Central memory CD4-positive, alpha-beta T cell (primary cell): ENCODE measurements at places on chromosomes 1 and 21.

DNA sequence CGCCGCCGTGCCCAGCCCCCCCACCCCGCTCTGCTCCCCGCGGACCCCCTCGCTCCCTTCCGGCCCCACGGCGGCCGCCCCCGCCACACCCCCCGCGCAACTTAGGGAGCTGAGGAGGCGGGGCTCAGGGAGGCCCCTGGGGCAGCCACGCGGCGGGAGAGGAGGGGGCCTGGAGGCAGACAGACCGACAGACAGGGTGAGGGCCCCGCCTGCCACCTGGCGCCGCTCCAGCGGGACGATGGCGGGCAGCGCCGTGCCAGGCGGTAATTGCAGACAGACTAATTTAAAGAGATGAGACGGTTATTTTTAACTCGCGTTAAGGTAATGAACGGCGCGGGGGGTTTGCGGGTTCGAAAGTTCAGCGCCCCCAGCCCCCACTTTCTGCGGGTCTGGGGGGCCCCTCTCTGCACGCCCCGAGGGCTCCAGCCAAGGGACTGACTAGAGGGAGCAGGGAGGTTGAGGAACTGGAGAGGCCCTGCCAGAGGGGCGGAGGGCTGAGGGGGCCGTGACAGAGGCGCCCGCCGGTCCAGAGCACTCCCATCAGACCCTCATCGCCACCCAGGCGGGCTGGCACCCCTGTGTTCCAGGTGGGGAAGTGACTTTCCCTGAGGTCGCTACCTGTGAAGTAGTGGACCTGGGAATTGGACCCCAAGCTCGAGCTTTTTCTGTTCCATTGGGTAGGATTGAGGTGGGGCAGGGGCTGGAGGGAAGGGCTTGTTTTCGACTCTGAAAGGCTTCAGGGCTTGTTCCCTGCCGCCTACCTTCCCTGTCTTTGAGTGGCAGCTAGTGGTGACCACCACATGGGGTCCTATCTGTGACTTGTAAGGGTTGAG lies 5.4 kb downstream of the FOXO6 start:
- DNase-seq = peak; percentile 48

- no peak for DNase-seq
These were observed 43.8 kb downstream of the FAAP20 start for GRCh38 chr1:2150801-2151200.

GRCh38 chr1:16067127-16067768 lies 6.2 kb downstream of the FAM131C start:
- DNase-seq = no peak

- no peak for DNase-seq
These were observed 36.0 kb downstream of the CNIH4 start for GRCh38 chr1:224392411-224393249.

GRCh38 chr1:65866439-65866838 lies 73.7 kb downstream of the PDE4B start:
- DNase-seq = no peak

DNA sequence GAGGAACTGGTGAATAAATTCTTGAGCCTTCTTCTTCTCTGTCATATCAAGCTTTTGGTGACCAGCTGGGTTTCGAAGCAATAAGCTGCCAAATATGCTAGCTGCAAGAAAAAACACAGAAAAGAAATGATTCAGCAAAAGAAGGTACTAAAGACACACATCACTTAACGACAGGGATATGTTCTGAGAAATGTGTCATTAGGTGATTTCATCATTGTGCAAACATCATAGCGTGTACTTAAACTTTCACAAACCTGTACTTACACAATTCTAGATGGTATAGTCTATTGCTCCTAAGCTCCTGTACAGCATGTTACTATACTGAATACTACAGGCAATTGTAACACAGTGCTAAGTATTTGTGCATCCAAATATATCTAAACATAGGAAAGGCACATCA lies 2.9 kb upstream of the MTF1 start:
- no peak for DNase-seq

- no peak for DNase-seq
These were observed 2.7 kb downstream of the PLXNA2 start for GRCh38 chr1:208241512-208241911.

GRCh38 chr1:108585313-108585712 lies 25.4 kb downstream of the EEIG2 start:
- DNase-seq = no peak

GRCh38 chr1:2274231-2274928 lies 46.3 kb downstream of the SKI start:
- no peak for DNase-seq

GRCh38 chr1:89312572-89312971 lies 39.9 kb upstream of the GBP5 start:
- no peak for DNase-seq

DNA sequence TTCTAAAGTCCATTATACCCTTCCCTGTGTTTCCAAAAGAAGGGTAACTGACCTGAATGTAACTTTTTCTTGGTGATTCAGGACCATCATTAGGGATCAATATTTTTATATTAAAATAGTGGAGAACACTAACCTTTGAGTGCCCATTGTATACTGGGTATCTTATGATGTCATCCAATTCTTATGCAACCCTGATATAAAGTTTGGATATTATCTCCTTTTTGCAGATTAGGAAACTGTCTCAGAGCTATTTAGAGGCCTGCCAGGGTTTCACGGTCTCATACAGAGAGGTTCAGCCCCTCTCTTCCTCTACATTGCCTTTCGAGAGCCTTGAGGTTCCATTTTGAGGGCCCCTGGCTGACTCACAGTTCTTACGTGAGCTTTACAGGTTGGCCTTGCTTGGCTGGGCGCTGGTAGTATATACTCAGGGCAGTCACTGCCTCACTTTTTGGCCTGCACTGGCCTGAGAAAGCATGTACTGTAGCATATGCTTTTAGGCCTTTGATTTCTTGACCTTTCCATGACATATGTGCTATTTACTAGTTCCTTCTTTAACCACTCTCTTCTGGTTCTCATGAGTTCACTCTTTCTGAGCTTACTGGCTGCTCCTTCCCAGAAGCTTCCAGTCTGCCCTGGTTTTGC lies 15.7 kb upstream of the FOXO6 start:
- no peak for DNase-seq

DNA sequence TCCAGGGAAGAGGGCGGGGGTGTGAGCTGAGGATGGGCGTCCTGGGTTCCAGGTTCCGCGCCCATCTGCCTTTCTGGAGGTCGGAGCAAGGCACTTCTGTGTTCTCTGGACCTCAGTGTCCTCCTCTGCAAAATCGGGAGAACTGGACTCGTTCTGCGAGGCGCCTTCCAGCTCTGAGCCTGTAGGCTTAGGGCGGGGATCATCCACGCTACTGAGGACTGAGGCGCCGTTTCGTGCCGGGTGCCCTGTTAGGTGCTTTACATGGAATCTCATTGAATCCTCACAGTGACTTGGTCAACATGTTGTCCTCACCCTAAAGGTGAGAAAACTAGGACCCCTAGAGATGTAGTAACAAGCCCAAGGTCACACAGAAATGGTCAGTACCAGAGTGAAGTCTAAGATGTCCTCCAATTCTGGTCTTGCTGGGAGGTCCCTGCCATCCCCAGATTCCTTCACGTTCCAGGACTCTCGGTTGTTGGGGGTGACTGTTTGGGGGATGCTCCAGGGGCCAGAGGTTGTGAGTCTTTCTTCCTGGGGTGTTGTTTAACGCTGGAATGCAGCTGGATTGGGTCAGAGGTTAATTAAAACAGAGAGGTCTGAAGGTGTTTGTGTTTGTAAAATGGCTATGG lies 677 bp downstream of the PRKAA2 start:
- DNase-seq = no peak

GRCh38 chr1:47871799-47872353 lies 125.3 kb downstream of the TRABD2B start:
- no peak for DNase-seq

GRCh38 chr1:4172644-4173599 lies 272.9 kb upstream of the C1orf174 start:
- DNase-seq = no peak

GRCh38 chr1:53074313-53075154 lies 12.5 kb downstream of the PODN start:
- no peak for DNase-seq

DNA sequence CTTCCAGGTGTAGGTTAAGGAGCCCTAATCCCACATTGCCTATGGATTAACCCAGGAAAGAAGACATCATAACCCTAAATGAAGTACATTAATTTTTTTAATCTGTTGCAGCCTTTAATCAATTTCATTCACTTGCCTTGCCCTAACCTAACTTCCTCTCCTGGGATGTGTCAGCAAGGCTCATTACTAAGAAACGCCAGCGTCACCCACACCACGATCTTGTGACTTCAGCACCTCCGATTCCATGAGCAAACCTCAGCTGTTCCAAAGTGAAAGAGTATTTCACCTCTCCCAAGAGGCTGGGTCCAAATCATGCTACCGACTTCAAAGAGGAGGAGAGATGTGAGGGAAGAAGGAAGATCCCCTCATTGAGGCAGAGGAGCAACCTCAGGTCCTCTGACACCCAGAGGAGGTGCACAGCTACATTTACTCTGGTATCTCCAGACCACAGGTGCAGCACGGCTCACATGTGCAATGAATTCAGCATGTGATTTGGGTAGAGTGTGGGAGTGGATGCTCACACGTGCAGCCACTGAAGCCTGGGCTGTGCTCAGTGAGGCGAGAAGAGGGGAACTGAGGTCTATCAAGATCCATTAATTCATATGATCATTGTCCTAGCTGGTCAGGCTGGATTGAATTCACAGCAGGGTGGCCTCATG lies 134.1 kb downstream of the SLC30A10 start:
- no peak for DNase-seq
